ENCODE measurements at places on chromosomes 4 and X. TPM values are rescaled to one million over a fixed set of nuclear protein-coding genes. Genes with fewer than 3 reads are reported as not detected.

CLDN2 gene
- not detected for total RNA-seq

LEF1 gene
- 0.44 TPM for total RNA-seq

ATP1B4 gene
- not detected for total RNA-seq

SYP gene
- total RNA-seq = 0.29 TPM

TMEM33 gene
- 89.0 TPM for total RNA-seq

YIPF7 gene
- total RNA-seq = not detected

FAM90A26 gene
- not detected for total RNA-seq

NAA15 gene
- 27.6 TPM for total RNA-seq

MAGEA11 gene
- not detected for total RNA-seq

COL4A6 gene
- 11.9 TPM for total RNA-seq

GSX2 gene
- total RNA-seq = not detected

MRFAP1L1 gene
- total RNA-seq = 36.1 TPM

DCAF12L2 gene
- not detected for total RNA-seq

ARHGAP6 gene
- total RNA-seq = 4.4 TPM

EGFL6 gene
- 7.7 TPM for total RNA-seq

Data from placental pericyte (primary cell).